Spleen (tissue), 13 donors: ENCODE measurements at places on chromosomes 7 and 10. TPM values are rescaled to one million over a fixed set of nuclear protein-coding genes. Genes with fewer than 3 reads are reported as not detected.

The RNF133 gene
- 1.2 TPM for total RNA-seq

DNA sequence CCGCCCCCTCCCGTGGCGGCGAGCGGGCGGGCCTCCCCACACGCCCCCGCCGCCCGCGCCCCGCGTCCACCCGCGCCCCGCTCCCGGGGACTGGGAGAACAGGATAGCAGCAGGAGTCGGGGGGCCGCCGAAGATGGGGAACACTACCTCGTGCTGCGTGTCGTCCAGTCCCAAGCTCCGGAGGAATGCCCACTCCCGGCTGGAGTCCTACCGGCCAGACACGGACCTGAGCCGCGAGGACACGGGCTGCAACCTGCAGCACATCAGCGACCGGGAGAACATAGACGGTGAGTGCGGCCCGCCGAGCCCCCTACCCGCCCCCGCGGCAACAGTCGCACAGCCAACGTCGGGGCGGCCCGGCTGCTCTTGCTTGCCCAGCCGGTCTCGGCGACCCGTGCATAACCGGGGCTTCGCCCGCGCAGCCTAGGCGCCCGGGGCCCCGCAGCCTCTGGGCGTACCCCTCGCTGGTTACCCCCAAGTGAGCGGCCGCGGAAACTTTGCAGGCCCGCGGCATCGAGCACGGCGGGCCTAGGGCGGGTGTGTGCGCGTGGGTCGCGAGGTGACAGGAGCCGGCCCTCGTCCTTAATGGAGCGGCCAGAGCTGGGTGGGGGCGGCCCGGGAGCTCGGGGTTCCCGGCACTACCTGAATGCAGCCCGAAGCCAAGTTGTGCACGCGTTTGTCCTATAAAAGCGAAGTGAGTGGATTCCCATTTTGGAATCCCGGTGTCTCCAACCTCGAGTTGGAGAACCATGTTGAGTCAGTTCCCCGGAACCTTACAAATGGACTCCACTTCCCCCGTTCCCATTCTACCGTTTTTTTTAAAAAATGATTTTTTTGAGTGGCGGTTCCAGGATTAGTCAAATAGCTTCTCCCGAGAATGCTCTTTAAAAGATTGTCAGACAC, 863 bp downstream of the CCNY start:
- no peaks in the 10 kb centered on the region for H3K36me3 ChIP-seq
- peak overlapping the region; percentile 82 for H3K27ac ChIP-seq
- peak overlapping the region; percentile 91 for H3K4me3 ChIP-seq
- H3K27me3 ChIP-seq = no peaks in the 10 kb centered on the region

DNA sequence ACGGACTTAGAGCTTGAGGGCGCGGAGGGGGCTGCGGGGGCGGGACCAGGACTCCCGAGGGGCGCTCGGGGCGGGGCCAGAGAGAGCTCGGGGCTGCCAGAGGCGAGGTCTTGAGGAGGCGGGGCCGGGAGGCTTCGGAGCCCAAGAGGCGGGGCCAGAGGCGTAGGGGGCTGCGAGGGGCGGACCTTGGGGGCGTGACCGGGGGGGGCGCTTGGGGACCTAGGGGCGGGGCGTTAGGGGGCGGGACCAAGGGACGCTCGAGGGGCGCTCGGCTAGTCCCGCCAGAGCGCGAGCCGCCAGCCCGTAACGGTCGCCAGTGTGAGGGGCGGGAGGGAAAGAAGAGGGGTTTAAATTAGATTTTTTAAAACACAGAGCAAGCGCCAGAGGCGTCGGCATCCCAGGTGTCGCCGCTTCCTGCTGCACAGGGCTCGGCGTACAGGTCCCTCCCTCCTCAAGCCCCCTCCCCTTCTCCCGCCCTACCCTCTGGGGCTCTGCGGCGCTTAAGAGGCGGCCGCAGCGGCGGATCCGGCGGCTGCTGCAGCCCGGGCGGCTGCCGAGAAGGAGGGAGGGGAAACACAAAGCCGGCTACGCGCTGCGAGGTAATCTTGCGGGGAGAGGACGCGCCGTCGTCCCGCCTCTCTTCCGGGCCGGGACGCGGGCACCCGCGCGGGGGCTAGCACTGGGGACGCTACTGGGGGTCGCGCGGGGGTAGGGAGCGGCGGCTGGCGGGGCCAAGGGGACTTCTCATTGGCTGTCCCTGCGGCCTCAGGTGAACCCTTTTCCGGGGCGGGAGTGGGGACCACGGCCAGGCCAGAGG, at the start of gene ADD3:
Gene ADD3 (plus strand): TSS at position 284 of the 817 bp plus-strand sequence. CDS start 92,670 bp downstream, outside the sequence.
- H3K27ac ChIP-seq = peak within 1 kb of the TSS; percentile 93
- no peaks in the 10 kb centered on the region for H3K27me3 ChIP-seq
- H3K4me3 ChIP-seq = peak within 1 kb of the TSS; percentile 70
- H3K4me1 ChIP-seq = peaks cover 90% of the 10 kb centered on the region
- peak; percentile 98 for DNase-seq
- H3K36me3 ChIP-seq = no peaks in the 10 kb centered on the region

DNA sequence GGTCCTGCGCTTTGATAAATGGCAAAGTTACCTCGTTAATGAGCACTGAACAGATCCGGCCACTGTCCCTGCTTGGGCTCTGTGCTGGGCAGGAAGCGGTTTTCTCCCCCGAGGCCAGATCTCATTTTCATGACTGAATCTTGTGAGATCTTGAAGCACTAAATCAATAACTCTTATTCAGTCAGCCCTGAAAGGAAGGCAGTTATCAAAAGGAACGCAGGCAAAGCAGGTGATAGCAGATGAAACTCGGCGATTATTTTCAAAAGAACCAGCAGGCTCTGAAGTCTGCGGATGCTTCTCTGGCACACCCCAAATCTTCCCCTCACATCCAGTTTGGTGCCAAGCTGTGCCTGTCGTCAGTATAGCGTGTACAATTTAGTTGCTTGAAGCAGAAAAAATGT, 228.7 kb downstream of the BAMBI start:
- DNase-seq = no peak

DNA sequence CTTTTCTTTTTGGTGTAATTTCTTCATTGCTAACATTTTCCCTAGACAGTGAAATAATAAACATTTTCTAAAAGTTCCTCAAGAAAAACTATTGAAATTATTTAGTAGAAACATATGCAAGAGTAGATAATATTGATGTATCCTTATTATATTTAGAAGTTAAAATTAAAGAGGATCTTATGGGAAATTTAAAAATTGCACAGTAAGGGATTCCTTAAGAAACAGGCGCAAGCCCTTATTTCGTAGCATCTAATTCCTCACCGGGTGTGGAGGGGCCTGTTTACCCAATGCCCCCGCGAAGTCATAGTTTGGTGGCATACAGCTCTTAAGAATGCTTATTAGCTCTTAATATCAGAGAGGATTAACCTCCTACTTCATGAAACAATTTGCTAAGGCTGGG, 467.1 kb downstream of the DNAJB6 start:
- H3K27ac ChIP-seq = no peak overlapping the region
- no peaks in the 10 kb centered on the region for H3K36me3 ChIP-seq
- H3K4me3 ChIP-seq = no peak overlapping the region
- H3K4me1 ChIP-seq = no peaks in the 10 kb centered on the region
